ENCODE measurements at places on chromosomes 5 and 9. TPM values are rescaled to one million over a fixed set of nuclear protein-coding genes. Genes with fewer than 3 reads are reported as not detected.

The OGN gene
- total RNA-seq: not detected

The CCL28 gene
- not detected for total RNA-seq

- no peak for DNase-seq
Measured at GRCh38 chr5:148820461-148821395, 5.7 kb upstream of the ADRB2 start.

- DNase-seq: no peak
Measured at GRCh38 chr9:105206821-105207699, 37.4 kb upstream of the SLC44A1 start.

GRCh38 chr9:91935066-91935749, 14.8 kb downstream of the ROR2 start:
- DNase-seq: no peak

GRCh38 chr9:122332083-122332482, 38.7 kb upstream of the PTGS1 start:
- no peak for DNase-seq

The IL9 gene
- total RNA-seq: not detected

DNA sequence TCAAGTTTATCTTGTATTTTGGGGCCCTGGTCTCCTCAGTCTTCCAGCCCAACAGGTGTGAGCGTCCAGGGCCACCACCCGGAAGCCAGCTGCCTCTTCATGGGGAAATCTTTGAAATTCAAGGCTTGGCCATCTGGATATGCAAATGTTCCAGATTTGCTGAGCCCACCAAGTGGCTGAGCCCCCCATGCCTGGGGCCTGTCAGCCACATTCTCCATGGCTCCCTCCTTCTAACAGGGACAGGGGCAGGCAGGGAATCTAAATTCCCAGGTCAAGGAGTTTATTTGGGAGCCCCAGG, 14.2 kb upstream of the CXXC5 start:
- no peak for DNase-seq

The ZNF608 gene
- total RNA-seq: 18.0 TPM

DNA sequence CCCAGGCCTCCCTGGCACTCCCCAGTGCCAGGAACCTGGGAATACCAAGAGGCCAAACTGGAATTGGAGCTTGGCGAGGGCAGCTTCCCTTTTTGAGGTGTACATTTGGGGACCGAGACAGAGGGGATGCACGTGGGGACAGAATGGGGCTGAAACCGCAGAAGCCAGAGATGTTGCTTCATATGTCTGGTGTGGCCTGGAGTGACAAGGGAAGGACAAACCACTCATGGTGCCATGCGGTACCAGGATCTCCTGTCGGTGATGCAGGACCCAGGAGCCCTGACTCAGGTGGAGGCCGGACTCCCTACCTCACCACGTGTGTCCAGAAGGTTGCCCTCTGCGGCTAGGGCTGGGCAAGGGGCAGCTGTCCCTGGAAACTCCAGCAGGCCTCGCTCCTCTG, 4.0 kb upstream of the CSF2 start:
- no peak for DNase-seq

DNA sequence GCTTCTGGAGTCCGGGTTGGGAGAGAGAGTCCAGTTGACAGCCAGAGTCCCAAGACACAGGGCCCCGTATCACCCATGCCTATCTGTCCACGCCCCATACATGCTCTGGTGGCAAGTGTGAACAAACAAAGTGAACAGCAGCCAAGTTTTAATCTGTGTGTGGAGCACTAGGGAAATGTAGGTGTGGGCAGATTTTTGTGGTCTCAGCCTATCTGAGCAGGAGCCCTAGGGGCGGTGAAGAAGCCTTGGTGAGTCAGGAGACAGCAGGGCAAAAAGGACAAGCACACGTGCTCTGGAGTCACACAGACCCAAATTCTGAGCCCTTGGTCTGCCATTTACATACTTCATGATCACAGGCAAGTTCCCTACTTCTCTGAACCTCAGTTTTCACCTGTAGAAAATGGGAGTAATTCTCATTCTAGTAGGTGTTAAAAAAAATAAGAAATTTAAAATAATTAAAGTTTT, 23.2 kb downstream of the EGR1 start:
- DNase-seq: peak; percentile 83

The SGCD gene
- 1.7 TPM for total RNA-seq

- no peak for DNase-seq
Measured at GRCh38 chr5:87170799-87171198, 96.9 kb upstream of the RASA1 start.

The SLC22A4 gene
- total RNA-seq: 6.3 TPM

GRCh38 chr5:134063188-134063820, 51.2 kb upstream of the TCF7 start:
- peak; percentile 18 for DNase-seq

The LOX gene
- 37.7 TPM for total RNA-seq

- no peak for DNase-seq
Measured at GRCh38 chr9:101716629-101717028, 21.8 kb downstream of the GRIN3A start.

The ZBED3 gene
- 0.64 TPM for total RNA-seq

The GOLM1 gene
- total RNA-seq: 66.3 TPM

The EIF4EBP3 gene
- not detected for total RNA-seq

The TAF1L gene
- 0.02 TPM for total RNA-seq

DNA sequence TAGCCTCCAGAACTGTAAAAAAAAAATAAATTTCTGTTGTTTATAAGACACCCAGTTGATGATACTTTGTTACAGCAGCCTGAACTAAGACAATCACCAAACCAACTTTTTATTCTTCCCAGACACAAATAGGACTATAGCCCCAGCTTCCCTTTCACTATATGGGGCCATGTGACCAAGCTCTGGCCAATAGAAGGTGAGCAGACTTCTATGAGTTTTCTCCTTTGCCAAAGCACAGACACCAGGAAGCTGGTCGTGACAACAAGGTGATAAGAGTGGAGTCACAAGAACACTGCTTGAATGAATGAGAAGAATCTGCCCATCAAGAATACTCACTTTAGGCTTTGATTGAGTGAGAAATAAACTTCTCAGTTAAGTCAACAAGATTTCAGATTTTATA, 217.7 kb downstream of the DEPDC1B start:
- peak; percentile 54 for DNase-seq

The PCDHGB2 gene
- 0.57 TPM for total RNA-seq

- DNase-seq: no peak
Measured at GRCh38 chr5:12526113-12526512, 621.9 kb upstream of the CTNND2 start.

- peak; percentile 57 for DNase-seq
Measured at GRCh38 chr5:77960863-77961396, 184.8 kb upstream of the TBCA start.

GRCh38 chr5:144232285-144232684, 61.6 kb downstream of the KCTD16 start:
- DNase-seq: no peak

The C9orf50 gene
- 0.10 TPM for total RNA-seq

The GPR151 gene
- not detected for total RNA-seq

GRCh38 chr5:135436951-135437418, 10.2 kb downstream of the DCANP1 start:
- no peak for DNase-seq

DNA sequence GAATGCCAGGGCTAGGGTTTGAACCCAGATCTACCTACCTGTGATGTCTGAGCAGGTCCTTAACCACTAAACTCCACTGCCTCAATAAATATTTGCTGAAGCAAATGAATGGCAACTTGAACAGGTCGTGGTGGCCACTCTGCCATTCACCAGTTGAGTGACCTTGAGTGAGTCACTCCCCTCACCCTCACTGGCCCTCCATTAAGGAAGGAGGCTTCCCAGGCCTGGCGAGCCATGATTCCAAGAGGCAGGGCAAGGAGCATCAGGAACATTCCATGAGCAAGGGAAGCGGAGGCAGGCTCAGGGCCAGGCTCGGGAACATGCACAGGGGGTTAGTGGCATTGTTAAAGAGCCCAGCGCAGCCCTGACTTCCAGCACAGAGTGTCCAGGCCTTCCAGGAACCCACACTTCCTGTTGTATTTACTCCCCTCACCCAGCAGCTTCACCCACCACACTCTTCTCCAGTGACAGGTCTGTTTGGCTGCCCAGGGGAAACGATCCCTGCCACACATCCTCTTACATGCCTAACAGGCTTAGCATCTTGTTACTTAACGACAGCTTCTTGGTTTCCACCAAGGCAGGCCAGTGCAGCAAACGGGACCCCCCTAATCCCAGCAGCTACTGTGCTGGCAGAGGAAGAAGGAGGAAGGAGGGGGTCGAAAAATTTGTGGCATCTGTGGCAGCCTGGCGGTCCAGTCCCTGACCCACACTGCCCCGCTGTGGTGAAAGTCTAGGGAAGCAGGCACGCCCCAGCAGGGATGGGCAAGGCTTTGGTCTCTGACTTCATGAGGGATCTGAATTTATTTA, 43.7 kb upstream of the TTC1 start:
- DNase-seq: peak; percentile 43

The FTMT gene
- total RNA-seq: not detected

DNA sequence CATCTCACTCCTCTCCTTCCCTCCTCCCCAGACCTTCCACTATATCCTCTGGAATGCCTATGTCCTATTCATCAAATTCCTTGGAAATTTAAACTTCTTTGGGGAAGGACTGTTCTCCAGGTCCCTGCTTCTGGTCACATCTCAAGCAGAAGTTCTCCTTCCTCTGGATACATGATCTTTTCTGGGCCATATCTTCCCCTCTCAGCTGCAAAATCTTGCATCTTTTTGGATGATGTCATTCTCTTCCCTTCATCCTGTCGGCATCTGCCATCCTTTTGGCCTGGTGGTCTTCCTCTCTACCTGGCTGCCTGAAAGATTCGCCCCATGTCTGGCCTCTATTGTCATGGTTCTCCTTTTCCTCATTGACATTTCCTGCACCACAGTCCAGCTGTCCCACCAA, 5.2 kb upstream of the DIRAS2 start:
- no peak for DNase-seq

The FGF18 gene
- not detected for total RNA-seq

GRCh38 chr9:76090330-76090729, 199.9 kb downstream of the PCSK5 start:
- no peak for DNase-seq

The DEPDC1B gene
- total RNA-seq: 15.9 TPM

The SPINK1 gene
- total RNA-seq: not detected

The HEMGN gene
- total RNA-seq: not detected

DNA sequence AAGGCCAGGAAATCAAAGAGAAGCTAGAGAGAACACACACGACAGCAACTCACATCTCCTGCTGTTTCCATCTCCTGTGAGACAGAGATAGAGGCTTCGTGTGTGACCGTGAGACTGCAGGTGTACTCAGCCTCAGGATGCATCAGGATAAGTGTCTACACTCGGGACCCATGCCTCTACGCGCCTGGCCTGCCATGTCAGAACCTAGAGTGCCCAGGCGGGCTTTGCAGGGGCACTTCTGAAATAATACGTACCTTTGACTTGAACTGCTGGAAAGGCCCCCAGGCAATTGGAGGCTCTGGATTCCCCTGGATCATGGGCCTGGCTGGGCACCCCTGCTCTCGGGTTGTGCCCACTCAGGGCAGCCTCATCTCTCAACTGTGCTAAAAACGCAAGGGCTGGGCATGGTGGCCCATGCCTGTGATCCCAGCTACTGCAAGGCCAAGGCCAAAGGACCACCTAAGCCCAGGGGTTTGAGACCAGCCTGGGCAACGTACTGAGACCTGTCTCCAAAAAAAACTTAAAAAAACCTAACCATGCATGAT, 13.0 kb downstream of the CLPTM1L start:
- DNase-seq: no peak

- DNase-seq: peak; percentile 21
Measured at GRCh38 chr9:16371306-16371705, 499.2 kb downstream of the BNC2 start.

All from M059J (cell line).